Upper lobe of left lung (tissue), 6 donors: ENCODE measurements at places on chromosomes 11 and 22.

DNA sequence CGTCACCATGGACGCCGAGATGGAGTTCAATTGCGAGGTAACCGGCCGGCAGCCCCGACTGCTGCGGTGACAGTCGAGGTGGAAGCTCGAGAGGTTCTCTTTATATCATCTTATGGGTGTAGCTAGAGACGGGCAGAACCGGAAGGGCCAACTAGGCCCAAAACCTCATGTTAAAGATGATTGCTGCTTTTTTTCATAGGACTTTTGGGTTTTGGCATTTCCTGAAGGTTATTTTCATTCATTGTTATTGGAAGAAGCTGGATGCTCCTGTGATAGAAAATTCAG, 585 bp downstream of the NF2 start:
- peak; percentile 55 for DNase-seq

GRCh38 chr22:23670378-23671295, 20.2 kb upstream of the RGL4 start:
- DNase-seq, result no peak

GRCh38 chr11:40190294-40190693, 1269.2 kb downstream of the LRRC4C start:
- DNase-seq, result no peak

- no peak for DNase-seq
Observed at GRCh38 chr11:124830749-124831148, 30.5 kb upstream of the MSANTD2 start.

DNA sequence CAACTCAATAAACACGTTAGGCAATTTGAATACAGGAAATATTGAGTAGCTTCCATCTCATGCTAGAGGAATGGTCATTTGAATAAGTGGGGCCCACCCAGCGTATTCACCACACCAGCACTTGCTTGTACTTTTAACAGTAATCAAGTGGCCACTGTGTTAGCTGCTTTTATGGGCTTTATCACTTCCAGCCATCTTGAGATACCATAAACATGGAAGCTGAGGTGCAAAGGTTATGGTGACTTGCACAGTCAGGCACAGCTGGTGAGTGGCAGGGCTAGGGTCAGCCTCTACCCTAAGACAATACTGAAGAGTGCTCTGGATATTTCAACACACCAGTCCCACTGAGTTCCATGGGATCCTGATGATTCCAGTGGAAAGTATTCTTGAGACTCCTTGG, 6.7 kb downstream of the JOSD1 start:
- DNase-seq, result no peak

DNA sequence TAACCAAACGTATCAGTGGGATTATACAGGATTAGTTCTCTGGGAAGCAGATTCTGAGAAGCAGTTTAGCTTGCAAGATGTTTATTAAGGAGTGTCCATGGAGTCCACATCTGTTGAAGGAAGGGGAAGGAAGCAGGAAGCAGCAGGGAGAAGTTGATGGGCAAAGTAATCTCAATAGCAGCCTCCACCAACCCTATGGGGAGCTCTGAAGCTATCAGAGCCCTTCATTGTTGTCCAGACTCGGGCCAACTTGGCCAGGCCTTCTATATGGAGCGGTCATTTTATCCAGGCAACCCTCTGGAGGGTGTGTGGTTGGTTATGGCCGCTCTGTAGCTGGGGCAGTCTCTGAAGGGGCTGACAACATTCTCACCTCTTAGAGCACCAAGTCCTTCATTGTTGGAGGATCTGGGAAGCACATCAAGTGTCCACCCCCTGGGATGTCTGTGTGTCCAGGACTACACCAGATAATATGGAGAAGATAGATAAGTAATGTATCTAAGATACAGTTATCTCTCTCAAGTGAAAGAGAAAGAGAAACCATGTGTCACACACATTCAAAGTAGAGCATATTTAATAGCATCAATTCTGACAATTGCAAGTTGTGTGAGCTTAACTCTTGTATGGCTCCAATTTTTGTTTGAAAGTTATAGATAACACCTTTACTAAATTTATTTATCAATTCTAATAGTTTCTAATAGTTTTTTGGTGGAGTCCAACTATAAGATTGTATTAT, 101.7 kb upstream of the TRIM77 start:
- no peak for DNase-seq

GRCh38 chr11:68950270-68950669, 30.5 kb downstream of the MRGPRD start:
- no peak for DNase-seq

- no peak for DNase-seq
Observed at GRCh38 chr11:125272821-125273220, 108.3 kb downstream of the PKNOX2 start.

- DNase-seq, result no peak
Observed at GRCh38 chr11:88050247-88050646, 125.0 kb downstream of the RAB38 start.

DNA sequence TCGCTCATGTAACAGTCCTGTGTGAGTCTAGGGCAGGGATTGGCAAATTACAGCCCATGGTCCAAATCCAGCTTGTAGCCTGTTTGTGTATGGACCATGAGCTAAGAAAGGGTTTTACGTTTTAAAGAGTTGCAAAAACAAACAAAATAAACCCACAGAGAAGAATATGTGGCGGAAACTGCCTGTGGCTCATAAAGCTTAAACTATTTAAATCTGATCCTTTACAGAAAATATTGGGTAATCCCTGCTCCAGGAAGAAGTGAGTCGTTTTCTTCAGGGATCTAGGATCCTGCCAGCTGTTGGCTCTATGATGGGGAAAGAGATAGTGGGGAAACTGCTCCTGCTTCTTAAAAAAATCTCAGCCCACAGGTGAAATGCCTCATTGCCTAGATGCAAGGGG, 3.4 kb upstream of the OR6Q1 start:
- no peak for DNase-seq

GRCh38 chr11:36271794-36272407, 17.3 kb downstream of the COMMD9 start:
- DNase-seq, result no peak

GRCh38 chr11:80533463-80533862, 1092.6 kb upstream of the TENM4 start:
- DNase-seq, result no peak
